WTC11 (cell line): ENCODE measurements at places on chromosomes 7 and 10. TPM values are rescaled to one million over a fixed set of nuclear protein-coding genes. Genes with fewer than 3 reads are reported as not detected.

GRCh38 chr7:25235471-25235870 lies 7.2 kb upstream of the NPVF start:
- no peak for DNase-seq

DNA sequence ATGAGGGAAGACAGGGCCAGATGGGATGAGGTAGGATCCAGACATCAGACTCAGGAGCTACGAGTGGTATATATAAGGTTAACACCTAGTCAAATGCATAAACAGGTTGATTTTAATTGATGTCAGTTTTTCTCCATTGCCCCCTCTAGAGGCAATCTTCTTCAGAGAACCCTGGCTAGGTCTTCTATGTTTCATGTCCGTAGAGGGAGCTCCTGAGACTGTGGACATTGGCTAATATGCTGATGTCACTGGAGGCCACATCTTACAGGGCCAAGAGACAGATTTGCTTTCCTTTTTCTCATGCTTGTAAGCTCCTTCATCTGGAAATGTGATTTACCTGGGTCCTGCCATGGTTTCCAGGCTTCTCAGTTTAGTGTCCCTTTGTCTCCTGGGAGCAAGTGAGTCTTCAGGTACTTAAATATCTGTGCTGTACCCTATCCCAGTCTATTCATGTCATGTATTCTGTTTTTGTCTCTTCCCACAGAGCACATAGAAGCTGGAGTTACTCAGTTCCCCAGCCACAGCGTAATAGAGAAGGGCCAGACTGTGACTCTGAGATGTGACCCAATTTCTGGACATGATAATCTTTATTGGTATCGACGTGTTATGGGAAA lies 161.6 kb upstream of the PRSS1 start:
- DNase-seq: no peak

DNA sequence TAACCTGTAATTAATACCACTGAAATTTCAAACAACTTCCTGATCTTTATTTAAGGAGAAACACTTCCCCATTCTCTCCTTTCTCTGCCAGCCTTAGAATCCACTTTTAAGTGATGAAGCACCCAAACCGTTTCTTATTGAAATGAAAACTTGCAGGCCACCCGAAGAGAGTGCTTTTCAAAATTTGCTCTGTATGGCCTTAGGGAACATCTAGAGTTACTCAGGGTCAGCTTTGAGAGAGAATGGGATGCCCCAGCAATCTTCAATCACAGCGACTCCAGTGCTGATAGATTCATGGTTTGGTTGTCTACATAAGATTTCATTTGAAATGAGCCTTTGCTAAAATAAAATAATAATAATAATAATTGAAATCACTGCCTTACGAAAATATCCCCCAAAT lies 323.1 kb downstream of the PCLO start:
- no peak for DNase-seq

- DNase-seq: no peak
These were observed 91.1 kb downstream of the SORCS3 start for GRCh38 chr10:104732222-104732621.

DNA sequence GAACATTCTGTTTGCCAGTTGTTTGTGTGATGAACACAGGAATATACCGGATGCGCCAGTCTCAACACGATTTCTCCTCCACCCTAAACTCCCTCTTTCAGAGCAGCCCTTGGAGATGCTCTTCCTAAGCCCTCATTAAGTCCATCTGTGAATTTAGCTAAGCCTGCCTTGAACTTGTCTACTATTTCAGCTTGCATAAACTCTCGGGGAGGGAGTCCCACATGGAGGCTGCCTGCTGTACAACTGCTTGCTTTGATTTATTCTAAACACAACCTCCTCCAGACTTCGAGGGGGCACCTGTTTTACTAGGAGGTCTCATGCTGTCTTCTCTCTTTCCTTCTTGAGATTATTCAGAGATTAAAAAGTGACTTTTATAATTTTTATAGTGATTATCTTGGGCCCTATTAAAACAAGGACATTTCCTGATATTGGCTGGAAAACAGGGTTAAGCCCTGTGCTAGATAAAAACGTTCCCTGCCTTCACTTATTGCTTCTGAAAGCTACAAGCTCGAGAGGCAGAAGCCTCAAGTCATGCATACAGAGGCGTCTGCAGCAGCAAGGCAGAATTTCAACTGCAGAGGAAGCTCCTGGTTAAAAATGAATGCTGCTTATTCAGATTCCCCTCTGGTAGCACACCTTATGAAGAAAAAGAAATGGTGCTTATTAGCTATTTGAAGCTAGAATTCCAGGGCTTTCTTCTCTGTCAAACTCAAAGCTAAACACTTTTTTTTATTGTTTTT lies 174.3 kb downstream of the FANK1 start:
- DNase-seq: no peak

DNA sequence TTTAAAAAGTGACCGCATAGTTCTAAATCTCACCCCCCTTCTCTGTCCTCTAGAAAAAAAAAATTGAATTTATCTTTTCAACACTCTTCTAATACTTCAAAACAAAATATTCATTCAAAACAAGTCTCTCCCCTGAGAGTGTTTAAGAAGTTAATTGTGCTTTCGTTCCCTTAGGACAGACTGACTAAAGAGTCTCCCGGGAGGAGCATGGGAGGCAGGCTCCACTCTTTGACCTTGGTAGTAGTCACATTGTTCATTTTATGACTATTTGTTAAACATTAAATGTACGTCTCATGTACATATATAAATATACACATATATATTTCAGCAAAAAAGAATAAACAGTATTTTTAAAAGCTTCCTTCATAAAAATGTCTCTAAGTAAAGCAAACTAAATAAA lies 35.3 kb upstream of the SPOCK2 start:
- DNase-seq: no peak

CYP3A4 gene
- total RNA-seq: 0.32 to 0.50 TPM (median 0.33 TPM) in 3 replicates

WDFY4 gene
- total RNA-seq: 0.13 to 0.25 TPM (median 0.21 TPM) in 3 replicates

GRID2IP gene
- total RNA-seq: 3.0 to 4.8 TPM (median 4.6 TPM) in 3 replicates

PKD2L1 gene
- 0.09 TPM in 1 of 3 replicates, not detected in the others for total RNA-seq

VPS37D gene
- 5.7 to 7.5 TPM (median 5.8 TPM) in 3 replicates for total RNA-seq

LHFPL3 gene
- total RNA-seq: 0.34 to 0.83 TPM in 2 of 3 replicates, not detected in the other
